AG08395 (cell line): ENCODE measurements at places on chromosomes 12 and 14.

- DNase-seq = peak; percentile 88
Observed at GRCh38 chr14:99910337-99911309, 117.4 kb downstream of the EML1 start.

DNA sequence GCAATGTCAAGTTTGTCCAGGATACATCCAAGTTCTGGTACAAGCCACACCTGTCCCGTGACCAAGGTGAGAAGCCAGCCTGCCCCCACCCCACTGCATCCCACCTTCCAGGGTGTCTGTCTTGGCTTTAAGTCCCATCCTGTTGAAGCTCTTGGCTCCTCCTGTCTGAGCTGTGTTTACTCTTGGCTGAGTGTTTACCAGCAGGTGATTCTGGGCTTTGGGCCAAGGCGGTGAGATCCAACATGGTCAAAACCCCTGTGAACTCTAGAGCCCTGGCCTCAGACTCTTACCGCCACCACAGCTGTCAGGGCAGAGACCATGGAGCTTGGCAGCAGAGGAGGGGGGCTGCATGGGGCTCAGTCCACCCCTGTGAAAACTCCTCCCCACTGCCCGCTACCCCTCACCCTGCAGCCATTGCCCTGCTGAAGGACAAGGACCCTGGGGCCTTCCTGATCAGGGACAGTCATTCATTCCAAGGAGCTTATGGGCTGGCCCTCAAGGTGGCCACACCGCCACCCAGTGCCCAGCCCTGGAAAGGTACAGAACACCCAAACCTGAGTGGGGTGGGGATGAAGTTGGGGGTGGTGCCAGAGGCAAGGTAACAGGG, 11.6 kb downstream of the TNS2 start:
- no peak for DNase-seq

- no peak for DNase-seq
Observed at GRCh38 chr12:9030776-9031175, 41.4 kb downstream of the KLRG1 start.

- no peak for DNase-seq
Observed at GRCh38 chr12:78192979-78193378, 362.3 kb downstream of the NAV3 start.

DNA sequence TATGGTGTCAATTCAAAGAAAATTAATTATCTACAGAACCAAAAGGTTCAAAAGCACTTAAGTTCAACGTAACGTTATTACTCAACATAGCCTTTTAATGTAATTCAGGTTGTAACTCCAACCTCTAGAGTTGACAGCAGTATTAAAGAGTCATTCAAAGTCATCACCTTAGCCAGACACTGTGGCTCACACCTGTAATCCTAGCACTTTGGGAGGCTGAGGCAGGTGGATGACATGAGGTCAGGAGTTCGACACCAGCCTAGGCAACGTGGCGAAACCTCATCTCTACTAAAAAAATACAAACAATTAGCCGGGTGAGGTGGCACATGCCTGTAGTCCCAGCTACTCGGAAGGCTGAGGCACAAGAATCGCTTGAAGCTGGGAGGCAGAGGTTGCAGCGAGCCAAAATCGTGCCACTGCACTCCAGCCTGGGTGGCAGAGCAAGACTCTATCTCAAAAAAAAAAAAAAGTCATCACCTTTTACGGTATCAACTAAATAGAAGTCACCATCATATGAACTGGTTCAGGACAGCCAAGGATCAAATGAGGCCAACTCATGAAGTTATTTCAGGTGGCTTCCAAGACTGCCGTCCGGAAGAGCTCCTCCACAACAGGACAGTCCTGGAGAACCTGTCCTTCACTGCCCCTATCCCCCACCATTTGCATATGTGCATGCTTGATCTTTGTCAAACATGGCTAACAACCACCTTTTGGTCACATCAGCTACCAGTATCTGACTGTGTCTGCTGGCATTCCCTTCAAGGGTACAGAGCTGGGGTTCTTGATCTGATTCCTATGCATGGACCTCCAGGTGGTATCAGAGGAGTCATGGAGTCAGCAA, 4.2 kb downstream of the PPTC7 start:
- DNase-seq = no peak

DNA sequence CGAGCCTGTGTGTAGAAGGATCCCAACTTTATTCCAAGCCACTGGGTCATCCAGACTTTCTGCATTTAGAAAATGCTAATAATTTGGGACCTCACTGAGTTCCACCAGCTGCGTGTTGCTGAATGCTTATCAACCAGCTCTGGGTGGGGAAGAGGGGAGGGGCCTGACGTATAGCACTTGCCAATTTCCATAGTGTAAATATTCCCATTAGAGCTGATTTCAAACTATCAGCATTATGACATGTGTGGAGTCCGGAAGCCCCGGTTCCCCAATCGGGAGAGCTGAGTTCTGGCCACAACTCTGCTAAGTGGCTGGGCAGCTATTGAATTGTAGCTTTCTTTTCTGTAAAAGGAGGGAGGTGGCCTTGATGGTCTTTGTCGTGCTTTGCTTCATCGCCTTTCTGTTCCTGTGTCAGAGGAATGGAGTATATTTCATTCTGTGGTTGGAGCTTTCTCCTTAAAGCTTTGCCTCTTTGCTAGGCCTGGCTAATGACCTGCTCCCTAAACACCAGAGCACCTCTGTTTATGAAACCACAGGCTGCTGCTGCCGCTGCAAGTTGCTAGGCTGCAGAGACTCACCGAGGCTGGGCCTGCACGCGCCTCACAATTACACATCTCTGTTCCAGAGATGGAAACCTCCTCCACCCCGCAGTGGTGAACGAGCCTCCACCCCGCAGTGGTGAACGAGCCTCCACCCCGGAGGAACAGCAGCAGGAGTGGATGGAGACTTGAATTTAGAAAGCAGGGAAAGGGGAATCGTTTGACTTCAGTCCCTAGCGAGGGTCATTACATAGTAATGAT, 7.7 kb upstream of the BCL7A start:
- DNase-seq = no peak

DNA sequence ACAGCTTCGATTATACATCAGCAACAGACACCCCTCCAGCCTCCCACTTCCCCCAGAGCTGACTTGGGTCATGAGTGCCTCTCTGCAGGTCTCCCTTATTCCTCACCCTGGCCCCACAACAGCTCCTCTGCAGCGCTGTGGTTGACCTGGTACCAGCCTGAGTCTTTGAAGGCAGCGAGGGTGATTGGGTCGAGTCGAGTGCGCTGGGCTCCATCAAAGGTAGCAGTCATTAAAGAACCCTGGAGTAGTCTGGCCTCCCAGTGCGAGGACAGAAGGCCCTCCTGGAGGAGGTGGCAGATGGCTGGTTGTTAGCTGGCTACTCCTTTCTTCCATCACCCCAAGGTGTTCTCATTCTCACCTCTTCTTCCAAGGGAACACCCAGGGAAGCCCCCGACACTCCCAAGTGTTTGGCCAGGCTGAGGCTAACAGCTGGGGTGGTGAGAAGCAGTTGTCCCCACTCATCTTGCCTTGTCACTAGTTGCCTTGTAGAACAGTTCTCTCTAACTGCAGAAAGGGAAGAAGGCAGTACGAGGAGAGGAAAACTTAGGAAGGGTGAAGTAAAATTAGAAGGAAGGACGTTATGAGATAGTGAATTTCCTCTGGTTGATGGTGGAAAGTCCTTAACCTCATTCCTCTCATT, 2.7 kb downstream of the CIROP start:
- no peak for DNase-seq

- DNase-seq = no peak
Observed at GRCh38 chr14:98470663-98471062, 801.3 kb downstream of the BCL11B start.

- no peak for DNase-seq
Observed at GRCh38 chr14:53042480-53042879, 91.6 kb upstream of the FERMT2 start.

DNA sequence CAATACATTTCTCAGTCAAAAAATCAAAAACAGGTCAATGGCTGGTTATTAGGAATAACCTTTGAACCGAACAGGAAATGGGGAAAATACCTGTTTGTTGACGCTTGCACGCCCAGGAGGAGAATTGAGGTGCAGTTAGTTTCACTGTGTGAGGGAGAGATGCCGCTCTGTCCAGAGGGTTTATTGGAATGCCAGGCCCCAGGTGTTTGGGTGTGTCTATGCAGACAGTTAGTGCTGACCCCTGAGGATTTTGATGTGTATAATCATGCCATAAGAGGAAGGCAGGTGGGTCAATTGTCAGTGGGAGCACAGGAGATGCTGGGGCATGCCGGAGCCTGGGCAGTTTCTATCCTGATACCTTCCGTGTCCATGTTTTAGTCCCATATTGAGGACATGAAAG, 100.8 kb upstream of the DIO3 start:
- no peak for DNase-seq

GRCh38 chr14:58398495-58398894, 2.8 kb downstream of the TOMM20L start:
- DNase-seq = no peak

DNA sequence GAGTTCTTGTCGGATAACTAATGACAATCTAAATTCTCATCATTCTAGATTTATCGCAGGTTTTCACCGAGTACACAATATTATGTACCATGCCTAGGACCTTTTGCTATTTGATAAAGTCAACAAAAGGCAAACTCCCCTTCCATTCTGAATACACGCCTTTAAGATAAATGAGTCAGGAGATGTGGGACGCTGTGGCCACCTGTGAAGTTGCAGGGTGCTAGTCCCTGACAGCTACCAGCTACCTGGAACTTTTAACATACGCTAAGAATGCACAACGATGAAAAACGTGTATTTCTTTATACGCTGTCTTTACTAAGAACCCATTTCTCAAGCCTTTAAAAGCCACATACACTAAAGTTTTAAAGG, 678 bp downstream of the MDM1 start:
- no peak for DNase-seq

DNA sequence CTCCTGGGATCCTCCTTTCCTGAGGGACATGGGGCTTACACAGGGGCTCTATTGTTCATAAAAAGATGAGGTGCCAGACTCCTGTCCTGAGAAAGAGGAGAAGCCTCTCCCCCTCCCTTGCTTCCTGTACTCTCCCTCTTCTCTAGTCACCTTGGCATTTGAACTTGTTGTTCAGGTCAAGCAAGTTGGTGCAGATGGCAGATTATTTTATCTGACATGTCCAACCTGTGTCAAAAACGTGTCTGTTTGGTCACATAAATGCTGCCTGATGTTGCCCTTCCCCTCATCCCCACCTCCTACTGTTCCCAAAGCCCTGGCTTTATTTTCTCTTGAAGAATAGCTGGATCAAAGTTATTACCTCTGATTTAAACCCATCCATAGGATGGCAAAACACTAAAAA, 154.8 kb downstream of the TMX1 start:
- DNase-seq = no peak

- DNase-seq = peak; percentile 31
Observed at GRCh38 chr14:51473808-51474565, 177.7 kb upstream of the FRMD6 start.

GRCh38 chr12:4992871-4993270, 50.8 kb upstream of the KCNA5 start:
- DNase-seq = no peak

- no peak for DNase-seq
Observed at GRCh38 chr14:81305743-81306142, 85.0 kb upstream of the GTF2A1 start.

DNA sequence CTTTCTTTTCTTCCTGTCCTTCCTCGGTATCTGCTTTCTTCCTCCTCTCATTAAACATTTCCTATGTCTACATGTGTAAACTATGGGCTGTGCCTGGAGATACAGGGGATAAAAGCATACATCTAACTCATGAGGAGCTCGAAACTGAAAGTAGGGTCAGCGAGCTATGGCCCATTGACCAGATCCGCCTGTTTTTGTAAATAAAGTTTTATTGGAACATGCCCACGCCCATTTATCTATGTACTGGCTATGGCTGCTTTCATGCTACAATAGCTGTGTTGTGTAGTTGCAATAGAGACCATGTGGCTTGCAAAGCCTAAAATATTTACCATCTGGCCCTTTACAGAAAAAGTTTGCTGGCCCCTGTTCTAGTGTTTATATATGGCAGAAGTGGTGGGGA, 500.8 kb upstream of the GARIN6 start:
- no peak for DNase-seq

GRCh38 chr14:71478542-71478941, 453.7 kb upstream of the RGS6 start:
- DNase-seq = peak; percentile 43

GRCh38 chr14:94581127-94581999, at the start of gene SERPINA5:
Gene SERPINA5 (plus strand): TSS chr14:94581426. CDS start chr14:94587363, 5,937 bp downstream.
- DNase-seq = peak; percentile 53

- no peak for DNase-seq
Observed at GRCh38 chr14:77157740-77158139, 16.1 kb upstream of the ZDHHC22 start.

- no peak for DNase-seq
Observed at GRCh38 chr14:53968726-53969125, 12.1 kb upstream of the BMP4 start.

DNA sequence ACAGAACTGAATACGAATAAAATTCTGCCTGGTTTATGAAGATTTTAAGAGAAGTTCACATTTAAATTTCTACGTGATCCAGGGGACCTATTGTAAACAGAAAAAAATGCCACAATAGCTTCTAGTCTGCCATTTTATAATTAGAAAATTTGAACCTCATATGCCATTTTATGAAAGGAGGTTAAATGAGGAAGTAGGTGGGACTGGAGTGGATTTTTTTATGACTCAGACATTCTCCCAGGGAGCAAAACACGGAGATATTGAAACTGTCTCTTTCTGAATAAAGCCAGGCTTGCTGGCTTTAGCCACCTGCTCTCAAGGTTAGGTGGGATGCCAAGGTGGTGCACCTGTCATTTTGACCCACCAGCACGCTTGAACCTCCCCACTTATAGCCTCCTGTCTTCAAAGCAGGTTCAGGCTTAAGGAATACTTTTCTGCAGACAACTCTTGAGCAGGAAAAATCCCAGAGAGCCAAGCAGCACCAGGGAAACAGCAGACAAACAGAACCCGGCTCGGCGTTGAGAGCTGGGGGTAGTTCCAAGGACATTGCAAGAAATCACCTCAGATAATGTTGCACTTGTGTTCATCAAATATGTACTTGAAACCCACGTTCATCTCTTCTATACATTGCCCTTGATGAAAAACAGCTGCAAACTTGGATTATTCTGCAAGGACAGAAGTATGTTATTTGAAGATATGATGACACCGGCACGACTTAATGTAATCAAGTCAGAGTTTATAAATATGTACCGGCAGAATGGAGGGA, 203.7 kb downstream of the PPM1H start:
- peak; percentile 54 for DNase-seq

- DNase-seq = no peak
Observed at GRCh38 chr12:2276288-2277033, 223.7 kb downstream of the CACNA1C start.

DNA sequence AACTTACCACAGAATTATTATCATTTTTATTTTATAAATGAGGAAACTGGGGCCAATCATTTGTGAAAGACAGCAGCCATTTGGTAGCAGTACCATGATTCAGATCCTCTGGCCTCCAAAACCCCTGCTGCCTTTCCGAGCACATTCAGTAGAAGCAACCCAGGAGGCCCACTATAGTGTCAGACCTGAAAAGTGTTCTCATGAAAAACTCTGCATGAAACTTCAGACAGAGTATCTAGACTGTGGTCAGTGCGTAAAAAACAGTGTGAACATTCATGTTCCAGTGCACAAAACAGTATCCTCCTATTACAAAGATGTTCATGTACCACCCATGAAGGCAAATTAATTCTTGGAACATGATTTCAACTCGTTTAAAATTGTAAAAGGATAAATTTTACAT, 112.0 kb downstream of the EPS8 start:
- DNase-seq = no peak

GRCh38 chr14:61609191-61609843, 86.0 kb upstream of the HIF1A start:
- peak; percentile 14 for DNase-seq

- no peak for DNase-seq
Observed at GRCh38 chr12:124566997-124567672, at the start of gene NCOR2. Gene NCOR2 (minus strand): TSS chr12:124567612. CDS start chr12:124495251, 72,361 bp downstream.

- peak; percentile 16 for DNase-seq
Observed at GRCh38 chr12:12985817-12986408, 14.2 kb downstream of the HEBP1 start.
